ENCODE measurements at places on chromosomes 12 and 14. TPM values are rescaled to one million over a fixed set of nuclear protein-coding genes. Genes with fewer than 3 reads are reported as not detected.

Gene CLEC14A
- total RNA-seq, result 4.2 TPM

Gene PLBD1
- total RNA-seq, result 8.7 TPM

Gene NTF3
- total RNA-seq, result not detected

GRCh38 chr14:104865631-104866441 lies 768 bp downstream of the CEP170B start:
- no peaks in the 10 kb centered on the region for H3K27me3 ChIP-seq
- peak; percentile 55 for DNase-seq
- no peaks in the 10 kb centered on the region for H3K36me3 ChIP-seq
- no peaks in the 10 kb centered on the region for H3K4me1 ChIP-seq
- peak overlapping the region; percentile 42 for H3K4me3 ChIP-seq

DNA sequence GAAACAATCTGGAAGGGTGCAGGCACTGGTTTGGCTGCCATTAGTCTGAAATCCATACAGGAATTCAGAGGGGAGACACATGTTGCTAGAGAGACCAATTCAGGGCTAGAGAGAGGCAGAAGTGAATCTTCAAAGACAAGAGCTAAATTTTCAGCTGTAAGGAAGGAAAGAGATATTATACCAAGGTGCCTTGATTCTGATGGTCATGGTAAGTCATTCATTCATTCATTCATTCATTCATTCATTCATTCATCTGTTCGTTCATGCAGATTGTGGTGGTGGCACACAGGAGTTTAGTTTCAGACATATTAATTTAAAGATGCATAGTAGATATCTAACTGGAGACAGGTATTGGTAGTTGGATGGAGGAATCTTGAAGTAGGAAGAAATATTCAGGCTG lies 1493.5 kb upstream of the TMEM132C start:
- H3K36me3 ChIP-seq, result no peaks in the 10 kb centered on the region
- H3K27ac ChIP-seq, result no peak overlapping the region
- H3K4me1 ChIP-seq, result no peaks in the 10 kb centered on the region
- no peak overlapping the region for H3K4me3 ChIP-seq

DNA sequence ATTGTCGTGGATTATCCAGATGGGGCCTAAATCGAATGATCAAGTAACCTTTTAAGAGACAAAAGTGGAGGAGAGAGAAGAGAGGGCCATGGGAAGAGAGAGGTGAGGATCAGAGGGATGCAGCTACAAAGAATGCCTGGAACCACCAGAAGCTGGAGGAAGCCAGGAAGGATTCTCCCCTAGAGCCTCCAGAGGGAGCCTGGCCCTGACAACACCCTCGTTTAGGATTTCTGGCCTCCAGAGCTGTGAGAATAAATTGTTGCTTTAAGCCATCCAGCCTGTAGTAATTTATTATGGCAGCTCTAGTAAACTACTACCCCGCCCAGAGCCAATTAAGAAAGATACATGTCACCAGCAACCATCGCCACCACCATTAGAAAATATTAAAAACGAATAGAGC lies 46.2 kb upstream of the GSC start:
- no peak overlapping the region for H3K27ac ChIP-seq

GRCh38 chr12:4566474-4566873 lies 4.5 kb downstream of the DYRK4 start:
- no peaks in the 10 kb centered on the region for H3K36me3 ChIP-seq
- no peak overlapping the region for H3K4me3 ChIP-seq
- H3K27me3 ChIP-seq, result no peaks in the 10 kb centered on the region
- no peak for DNase-seq
- H3K4me1 ChIP-seq, result no peaks in the 10 kb centered on the region

GRCh38 chr14:24042746-24043145 lies 9.1 kb upstream of the CARMIL3 start:
- H3K36me3 ChIP-seq, result no peaks in the 10 kb centered on the region
- H3K27ac ChIP-seq, result peak overlapping the region; percentile 17
- H3K27me3 ChIP-seq, result no peaks in the 10 kb centered on the region

DNA sequence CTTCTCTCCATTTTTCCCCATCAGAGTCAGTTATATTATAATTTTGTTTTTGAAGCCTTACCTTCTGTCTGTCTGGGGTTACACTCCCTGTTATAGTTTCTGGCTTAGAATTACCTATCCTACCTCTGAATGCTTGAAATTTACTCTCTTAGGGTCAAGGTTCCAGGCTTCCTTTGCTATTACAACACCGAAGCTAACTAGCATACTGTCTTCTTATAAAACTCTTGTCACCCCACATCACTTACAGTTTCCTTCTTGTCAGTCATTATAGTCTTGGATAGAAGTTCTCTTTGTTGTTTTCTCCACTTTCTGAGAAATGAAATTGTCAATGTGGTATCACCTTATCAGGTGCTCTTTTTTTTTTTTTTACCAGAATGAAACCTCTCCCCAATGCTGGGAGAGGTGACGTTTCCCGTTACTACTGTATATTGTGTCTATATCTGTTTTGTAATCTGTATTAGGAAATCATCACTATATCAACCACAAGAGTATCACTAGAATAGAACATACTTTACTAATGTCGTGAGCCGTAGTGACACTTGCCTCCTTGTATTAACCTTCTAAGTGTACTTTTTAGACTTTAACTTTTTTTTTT lies 69.2 kb upstream of the PSMA6 start:
- H3K36me3 ChIP-seq, result no peaks in the 10 kb centered on the region
- H3K4me3 ChIP-seq, result no peak overlapping the region
- no peak for DNase-seq
- no peaks in the 10 kb centered on the region for H3K27me3 ChIP-seq
- no peak overlapping the region for H3K27ac ChIP-seq

DNA sequence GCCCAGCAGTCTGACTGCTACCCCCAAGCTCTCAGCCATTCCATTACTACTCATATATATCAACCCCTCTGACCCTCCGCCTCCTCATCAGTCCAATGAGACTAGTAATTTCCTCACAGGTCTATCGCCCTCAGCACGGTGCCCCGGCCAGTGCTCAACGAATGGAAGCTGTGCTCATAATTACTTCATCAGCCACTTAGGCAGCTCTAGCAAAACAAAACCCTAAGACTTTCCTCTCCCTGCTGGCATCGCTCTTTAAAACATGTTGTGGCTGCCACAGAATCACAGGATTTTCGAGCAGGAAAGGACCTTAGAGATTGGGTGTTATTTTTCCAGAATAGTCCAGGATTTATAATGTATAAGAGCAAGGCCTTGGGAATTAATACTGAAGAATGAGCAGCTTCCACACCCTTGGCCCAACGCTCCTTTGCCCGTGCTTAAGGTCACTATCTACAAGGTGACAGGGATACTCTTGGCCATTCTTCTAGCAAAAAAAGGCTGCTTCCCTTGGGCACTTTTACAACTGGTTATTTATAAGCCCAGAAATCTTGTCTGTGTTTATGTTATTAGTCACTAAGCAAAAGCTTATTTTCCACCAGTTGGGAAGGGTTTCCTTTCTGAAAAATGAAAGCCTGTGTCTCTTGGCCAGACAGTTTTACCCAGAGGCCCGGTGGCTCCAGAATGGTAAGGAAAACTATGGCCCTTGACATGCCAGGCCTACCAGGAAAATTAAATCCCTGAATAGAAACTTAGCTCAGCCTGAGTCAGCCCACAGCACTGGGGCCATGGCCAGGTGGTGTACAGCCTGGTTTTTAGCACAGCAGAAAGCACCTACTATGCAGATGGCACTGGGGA lies 47.9 kb downstream of the NUAK1 start:
- no peak overlapping the region for H3K4me3 ChIP-seq
- DNase-seq, result no peak
- no peaks in the 10 kb centered on the region for H3K4me1 ChIP-seq
- no peaks in the 10 kb centered on the region for H3K36me3 ChIP-seq

DNA sequence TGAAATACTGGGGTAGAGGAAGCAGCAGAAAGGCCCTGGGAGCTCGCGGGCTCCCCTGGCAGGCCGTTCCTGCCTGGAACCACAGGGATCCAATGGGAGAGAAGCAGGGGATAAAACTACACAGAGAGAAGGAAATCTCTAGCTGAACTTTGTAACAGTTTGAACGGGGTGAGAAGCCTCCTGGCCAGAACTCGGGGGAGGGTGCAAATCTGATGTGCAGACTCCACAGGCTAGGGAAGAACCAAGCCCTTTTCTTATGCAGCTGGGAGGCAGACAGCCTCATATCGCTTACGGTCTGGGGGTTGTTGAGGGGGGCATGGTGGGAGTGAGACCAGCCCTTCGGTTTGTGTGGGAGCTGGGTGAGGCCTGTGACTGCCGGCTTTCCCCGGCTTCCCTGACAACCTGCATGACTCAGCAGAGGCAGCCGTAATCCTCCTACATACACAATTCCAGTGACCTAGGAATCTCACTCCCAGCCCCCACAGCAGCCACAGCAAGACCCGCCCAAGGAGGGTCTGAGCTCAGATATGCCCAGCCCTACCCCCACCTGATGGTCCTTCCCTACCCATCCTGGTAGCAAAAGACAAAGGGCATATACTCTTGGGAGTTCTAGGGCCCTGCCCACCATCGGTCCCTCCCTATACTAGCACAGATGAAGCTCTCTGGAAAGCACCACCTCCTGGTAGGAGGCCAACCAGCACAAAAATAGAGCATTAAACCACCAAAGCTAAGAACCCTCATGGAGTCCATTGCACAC lies 143.0 kb downstream of the TMTC1 start:
- H3K4me3 ChIP-seq, result no peak overlapping the region
- H3K27ac ChIP-seq, result no peak overlapping the region
- H3K36me3 ChIP-seq, result no peaks in the 10 kb centered on the region
- no peak for DNase-seq
- no peaks in the 10 kb centered on the region for H3K27me3 ChIP-seq

- no peaks in the 10 kb centered on the region for H3K4me1 ChIP-seq
- no peaks in the 10 kb centered on the region for H3K36me3 ChIP-seq
- DNase-seq, result no peak
- H3K27ac ChIP-seq, result no peak overlapping the region
- H3K27me3 ChIP-seq, result no peaks in the 10 kb centered on the region
These were observed 9.8 kb downstream of the TMEM229B start for GRCh38 chr14:67478800-67479084.

DNA sequence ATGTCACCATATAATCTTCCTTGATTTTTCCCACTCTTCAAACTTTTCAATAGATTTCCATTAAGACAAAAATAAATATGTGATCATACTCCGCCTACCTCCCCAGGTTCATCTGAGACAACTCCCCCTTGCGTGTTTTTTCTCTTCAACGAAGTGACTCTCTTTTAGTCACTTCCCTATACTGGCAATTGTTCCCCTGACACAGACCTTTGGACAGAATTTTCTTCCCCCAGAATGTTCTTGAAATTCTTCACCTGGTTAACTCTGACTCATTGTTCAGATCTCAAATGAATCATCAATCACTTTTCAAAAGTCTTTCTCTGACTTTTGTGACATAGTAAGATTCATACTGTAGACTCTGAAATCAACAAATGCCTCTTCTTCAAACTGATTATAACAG lies 727.3 kb upstream of the LMO3 start:
- H3K27ac ChIP-seq, result no peak overlapping the region
- no peaks in the 10 kb centered on the region for H3K4me1 ChIP-seq
- DNase-seq, result no peak
- no peak overlapping the region for H3K4me3 ChIP-seq

GRCh38 chr12:26268841-26269561 lies 73.6 kb downstream of the SSPN start:
- no peaks in the 10 kb centered on the region for H3K27me3 ChIP-seq
- H3K4me1 ChIP-seq, result peaks cover 8% of the 10 kb centered on the region
- H3K27ac ChIP-seq, result peak overlapping the region; percentile 42
- DNase-seq, result no peak
- no peak overlapping the region for H3K4me3 ChIP-seq

DNA sequence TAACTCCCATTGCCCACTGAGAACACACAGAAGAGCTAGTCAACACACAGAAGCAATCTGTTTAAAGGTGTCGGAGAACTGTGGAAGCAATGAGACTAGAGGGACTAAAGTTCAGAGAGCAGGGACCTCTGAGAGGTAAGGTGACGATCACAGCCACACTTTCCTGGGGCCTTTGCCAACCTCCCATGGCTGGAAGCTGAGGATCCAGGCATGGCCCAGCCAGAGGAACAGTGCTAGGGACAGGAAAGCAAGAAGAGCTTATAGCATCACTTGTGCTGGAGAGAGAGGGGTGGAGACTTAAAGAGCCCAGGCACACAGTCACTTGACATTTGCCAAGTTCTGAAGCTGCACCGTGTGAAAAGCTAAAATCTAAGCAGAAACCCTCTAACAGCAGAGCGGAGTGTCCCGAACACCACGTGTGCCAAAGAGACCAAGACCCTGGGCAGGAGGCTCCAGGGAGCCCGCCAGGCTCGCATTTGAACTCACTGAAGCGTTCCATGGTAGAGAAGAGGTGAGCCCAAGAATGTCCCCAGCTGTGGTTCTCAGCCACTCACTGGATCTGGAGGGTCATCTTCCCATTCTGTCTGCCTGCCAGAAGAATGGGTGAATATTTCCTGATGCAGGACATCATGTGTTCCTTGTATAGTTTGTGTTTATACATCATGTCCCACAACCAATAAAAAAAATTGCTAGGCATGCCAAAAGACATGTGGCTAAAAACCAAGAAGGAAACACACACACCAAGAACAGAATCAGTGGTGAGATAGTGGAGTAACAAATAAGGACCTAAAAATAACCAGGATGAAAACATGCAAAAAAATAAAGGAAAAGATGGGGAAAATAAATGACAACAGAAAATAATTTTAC lies 174.0 kb upstream of the C14orf180 start:
- no peaks in the 10 kb centered on the region for H3K36me3 ChIP-seq
- H3K27ac ChIP-seq, result no peak overlapping the region
- no peak for DNase-seq
- H3K4me1 ChIP-seq, result no peaks in the 10 kb centered on the region
- H3K27me3 ChIP-seq, result no peaks in the 10 kb centered on the region

DNA sequence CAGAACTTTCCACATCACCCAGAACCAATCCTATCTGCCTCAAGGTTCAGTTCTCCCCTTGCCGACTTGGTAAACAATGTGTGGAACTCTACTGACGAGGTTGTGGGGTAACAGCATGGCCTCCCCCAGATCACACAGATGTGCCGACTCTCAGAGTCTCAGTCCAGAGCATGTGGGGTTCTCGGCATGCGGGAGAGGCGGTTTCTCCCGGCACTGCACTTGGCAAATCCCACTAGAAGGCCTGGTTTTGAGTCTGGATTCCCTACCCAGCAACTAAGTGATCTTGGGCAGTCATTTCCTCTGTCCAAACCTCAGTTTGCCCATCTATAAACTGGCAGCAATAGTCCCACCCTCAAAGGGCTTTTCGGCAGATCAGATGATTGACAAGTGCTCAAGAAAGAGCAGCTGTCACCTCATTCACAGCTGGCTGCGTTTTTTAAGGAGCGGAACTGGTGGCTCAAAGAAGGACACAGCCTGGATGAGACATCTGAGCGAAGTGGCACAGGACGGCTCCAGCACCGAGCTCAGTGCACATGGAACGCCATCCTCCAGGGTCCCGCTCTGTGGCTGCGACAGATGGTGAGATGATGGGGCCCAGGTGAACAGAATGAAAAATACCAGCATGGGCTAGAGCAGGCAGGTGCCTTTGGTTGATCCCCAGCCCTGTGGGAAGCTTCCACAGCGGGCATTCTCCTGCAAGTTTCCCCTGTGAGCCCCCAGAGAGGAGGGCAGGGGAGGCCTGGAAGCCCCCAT lies 7.3 kb downstream of the TESC start:
- H3K27ac ChIP-seq, result peak overlapping the region; percentile 77
- no peaks in the 10 kb centered on the region for H3K27me3 ChIP-seq
- no peak for DNase-seq
- H3K4me3 ChIP-seq, result peak overlapping the region; percentile 0
- H3K4me1 ChIP-seq, result peaks cover 74% of the 10 kb centered on the region
- no peaks in the 10 kb centered on the region for H3K36me3 ChIP-seq

Data from pancreas (tissue), 10 donors.